NCI-H2171 treated with DMSO at 0.1 percent for 48 hours (cell line): ENCODE measurements at places on chromosomes 6 and 20.

GRCh38 chr6:137903933-137904821 lies 37.1 kb downstream of the TNFAIP3 start:
- DNase-seq, result no peak

- DNase-seq, result no peak
Measured at GRCh38 chr6:5710516-5710915, 296.2 kb downstream of the NRN1 start.

DNA sequence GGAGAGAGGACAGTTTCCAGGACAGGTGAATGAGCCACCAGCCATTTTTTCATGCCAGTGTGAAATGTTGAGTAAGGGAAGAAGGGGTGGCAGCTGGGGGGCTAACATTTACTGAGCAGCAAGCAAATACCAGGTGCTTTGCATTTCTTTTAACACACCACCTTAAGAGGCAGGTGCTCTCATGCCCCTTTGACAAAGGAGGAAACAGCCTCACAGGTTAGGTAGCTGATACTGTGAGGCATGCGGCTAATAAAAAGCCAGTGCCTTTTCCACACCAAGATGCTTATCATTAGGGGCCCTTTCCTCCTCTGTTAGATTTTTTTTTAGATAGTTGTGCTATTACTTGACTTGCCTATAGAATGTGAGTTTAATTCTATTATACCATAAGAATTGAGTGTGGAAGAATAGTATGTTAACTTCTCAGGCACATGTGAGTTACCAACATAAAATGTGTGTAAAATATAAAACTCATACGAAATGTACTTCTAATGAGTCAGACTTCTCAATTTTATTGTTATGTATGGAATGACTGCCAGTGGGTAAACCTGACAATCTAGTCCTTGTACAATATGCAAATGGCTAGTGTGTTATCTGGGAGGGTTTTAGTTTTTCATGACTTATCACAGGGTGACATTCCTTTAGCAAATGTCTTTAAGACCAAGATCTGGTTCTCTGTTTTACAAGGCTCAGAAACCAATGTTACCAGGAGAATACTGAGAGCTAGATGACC lies 260.0 kb downstream of the TMEM242 start:
- DNase-seq, result no peak

DNA sequence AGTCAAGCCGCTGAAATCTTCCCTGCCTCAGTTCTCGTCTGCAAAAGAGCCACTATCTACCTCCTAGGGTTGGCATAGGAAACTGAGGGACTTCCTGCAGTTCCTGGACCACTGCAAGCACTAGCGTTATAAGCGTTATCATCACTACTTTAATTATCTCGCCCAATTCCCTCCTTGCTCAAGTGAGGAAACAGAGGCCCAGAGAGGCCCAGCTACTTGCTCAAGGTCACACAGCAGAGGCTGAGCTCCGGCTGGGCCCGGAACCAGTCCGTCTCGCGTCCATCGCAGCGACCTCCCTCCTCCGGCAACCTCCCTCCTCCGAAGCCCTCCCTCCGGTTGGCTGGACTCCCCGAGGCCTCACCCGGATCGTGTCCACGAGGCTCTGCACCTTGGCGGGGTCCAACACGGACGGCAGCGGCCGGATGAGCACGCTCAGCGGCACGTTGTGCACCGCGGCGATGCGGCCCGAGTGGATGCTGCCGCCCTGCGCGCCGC lies 338 bp downstream of the SRXN1 start:
- no peak for DNase-seq

DNA sequence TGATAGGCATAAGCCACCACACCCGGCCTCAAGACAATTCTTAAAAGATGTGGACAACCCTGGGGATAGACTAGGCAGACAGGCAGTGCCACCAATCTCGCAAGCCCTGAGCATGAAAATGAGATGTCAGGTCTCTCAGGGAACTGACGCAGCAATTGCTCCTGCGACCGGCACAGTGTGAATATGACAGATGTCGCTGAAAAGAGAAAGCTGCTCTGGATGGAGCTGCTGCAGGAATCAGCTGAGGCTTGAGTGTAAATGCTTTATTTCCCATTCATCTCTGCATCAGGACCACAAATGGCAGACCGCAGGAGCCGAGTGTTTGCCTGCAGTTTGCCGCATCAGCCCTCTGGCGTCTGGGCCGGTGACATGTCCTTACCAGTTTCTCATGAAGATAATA lies 68.4 kb downstream of the TFAP2C start:
- DNase-seq, result no peak

DNA sequence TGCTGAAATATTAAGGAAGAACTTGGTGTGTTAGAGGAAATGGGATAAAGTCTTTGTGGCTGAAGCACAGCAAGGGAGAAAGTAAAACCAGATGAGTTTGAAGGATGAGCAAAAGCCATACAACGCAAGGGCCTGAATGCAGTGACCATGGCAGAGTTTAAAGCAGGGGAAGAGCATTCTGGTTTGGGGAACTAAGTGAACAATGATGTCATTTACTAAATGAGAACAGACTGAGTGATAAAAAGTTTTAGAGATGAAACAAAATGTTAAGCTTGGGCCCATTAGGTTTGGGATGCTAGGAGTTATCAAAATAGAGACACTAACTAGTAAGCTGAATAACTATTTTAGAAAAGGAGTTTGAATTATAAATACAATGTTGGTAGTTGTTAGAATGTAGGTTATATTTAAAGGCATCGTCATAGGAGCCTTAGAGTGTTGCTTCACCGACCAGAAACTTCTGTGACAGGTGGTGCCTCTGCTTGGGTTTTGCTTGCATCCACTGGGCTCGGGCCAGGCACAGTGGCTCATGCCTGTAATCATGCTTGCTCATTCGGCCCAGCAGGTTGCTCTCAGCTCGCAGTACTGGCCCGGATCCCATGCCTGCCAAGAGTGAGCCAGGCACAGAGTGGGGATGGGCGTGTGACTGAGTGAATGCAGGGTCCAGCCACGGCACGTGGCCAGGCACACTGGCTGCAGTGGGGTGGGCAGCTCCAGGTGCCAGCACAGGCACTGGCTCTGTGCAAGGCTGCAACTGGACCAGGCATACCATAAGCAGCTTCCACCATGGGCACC lies 37.4 kb upstream of the OPRM1 start:
- no peak for DNase-seq

DNA sequence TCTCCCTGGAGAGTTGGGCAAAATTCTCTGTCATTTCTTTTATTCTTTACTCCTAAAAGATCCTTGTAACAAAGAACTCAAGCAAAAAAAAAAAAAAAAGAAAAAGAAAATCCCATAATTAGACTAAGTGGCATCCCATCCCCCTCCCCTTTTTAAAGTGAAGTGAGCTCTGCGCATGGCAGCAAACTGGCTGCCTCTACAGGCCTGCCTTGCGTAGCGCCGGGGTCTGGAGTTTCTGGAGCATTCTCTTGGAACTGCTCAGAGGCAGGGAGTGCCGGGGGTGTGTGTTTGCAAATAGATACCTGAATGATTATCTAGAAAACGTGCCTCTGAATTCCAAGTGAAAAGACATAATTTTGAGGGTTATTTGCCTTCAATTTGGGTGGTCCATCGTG lies 48.1 kb downstream of the FOXC1 start:
- no peak for DNase-seq

GRCh38 chr20:47610247-47610944 lies 108.7 kb downstream of the NCOA3 start:
- no peak for DNase-seq

DNA sequence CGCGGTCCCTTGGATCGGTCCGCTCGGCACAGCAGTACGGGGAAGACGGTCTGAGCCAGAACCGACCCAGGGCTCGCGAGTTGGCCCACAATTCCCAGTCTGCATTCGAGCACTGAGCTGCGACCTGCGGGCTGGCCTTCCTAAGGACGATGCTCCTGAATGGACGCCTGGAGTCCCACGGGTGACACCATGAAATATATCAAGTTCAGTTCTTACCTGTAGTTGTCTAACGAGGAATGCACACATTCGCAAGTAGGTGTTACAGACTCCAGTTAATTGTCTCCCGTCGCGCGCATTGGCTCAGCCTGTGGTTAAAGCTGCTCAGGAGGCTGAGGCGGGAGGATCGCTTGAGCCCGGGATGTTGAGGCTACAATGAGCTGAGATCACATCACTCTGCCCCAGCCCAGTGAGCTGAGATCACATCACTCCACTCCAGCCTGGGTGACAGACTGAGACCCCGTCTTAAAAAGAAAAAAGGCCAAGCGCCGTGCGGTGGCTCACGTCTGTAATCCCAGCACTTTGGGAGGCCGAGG lies 802 bp downstream of the PEX7 start:
- DNase-seq, result no peak

- DNase-seq, result peak; percentile 67
Measured at GRCh38 chr6:83511901-83512681, at the start of gene PRSS35. Gene PRSS35 (plus strand): TSS chr6:83512534. CDS start chr6:83523442, 10,908 bp downstream.

DNA sequence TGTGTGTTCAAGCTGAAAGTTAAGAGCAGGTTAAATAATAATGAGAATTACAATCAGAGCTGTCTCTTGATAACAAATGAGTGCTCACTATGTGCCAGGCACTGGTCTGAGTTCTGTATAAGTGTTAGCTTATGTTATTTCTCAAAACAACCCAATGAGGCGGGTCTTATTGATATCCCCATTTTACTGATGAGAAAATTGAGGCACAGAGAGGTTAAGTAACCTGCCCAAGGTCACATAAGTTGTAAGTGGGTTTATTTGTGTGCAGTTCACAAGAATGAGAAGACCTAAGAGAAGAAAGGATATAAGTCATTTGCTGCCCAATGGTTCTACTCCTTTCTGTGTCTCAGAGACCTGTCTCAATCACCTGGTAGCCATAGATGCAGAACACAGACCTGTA lies 34.1 kb upstream of the ARMH2 start:
- DNase-seq, result no peak
